ENCODE measurements at places on chromosomes 2 and 18. TPM values are rescaled to one million over a fixed set of nuclear protein-coding genes. Genes with fewer than 3 reads are reported as not detected.

Gene MPP4
- total RNA-seq = 9.8 TPM

Gene SP110
- 6.5 TPM for total RNA-seq

Gene PROM2
- total RNA-seq = under 0.01 TPM

Gene GKN2
- not detected for total RNA-seq

Gene DSG2
- 0.19 TPM for total RNA-seq

Gene DGKD
- total RNA-seq = 13.5 TPM

Gene CBLN2
- total RNA-seq = not detected

Gene ADCYAP1
- not detected for total RNA-seq

Gene NPHP1
- total RNA-seq = 5.6 TPM

Gene DLX1
- total RNA-seq = 2.1 TPM

Gene NIFK
- 64.8 TPM for total RNA-seq

Gene SKOR2
- total RNA-seq = not detected

Gene CAPG
- total RNA-seq = 28.4 TPM

Gene SNORC
- total RNA-seq = 0.56 TPM

Gene FOXI3
- not detected for total RNA-seq

Gene EFR3B
- total RNA-seq = 1.7 TPM

Gene UGT1A6
- 1.4 TPM for total RNA-seq

Gene PRKAG3
- under 0.01 TPM for total RNA-seq

Gene NAPG
- total RNA-seq = 60.0 TPM

Gene MOB1A
- total RNA-seq = 90.3 TPM

Gene KCNS3
- total RNA-seq = 3.6 TPM

Gene NEU2
- total RNA-seq = not detected

Gene DLGAP1
- 1.7 TPM for total RNA-seq

Gene RAD51AP2
- total RNA-seq = under 0.01 TPM

Gene NAB1
- total RNA-seq = 60.2 TPM

Gene MYO7B
- total RNA-seq = under 0.01 TPM

Gene C1GALT1C1L
- total RNA-seq = 1.1 TPM

Gene SPP2
- total RNA-seq = not detected

Gene MDH1B
- total RNA-seq = 0.56 TPM

Gene CNDP1
- total RNA-seq = not detected

Gene DDX1
- 129 TPM for total RNA-seq

Gene CETN1
- not detected for total RNA-seq

Gene SCG2
- total RNA-seq = 1.5 TPM

Gene MGAT4A
- 0.28 TPM for total RNA-seq

Gene KRCC1
- 24.5 TPM for total RNA-seq

Gene PLGLB2
- total RNA-seq = 0.38 TPM

Gene FRZB
- total RNA-seq = under 0.01 TPM

Gene SH3RF3
- 2.9 TPM for total RNA-seq

Gene DQX1
- not detected for total RNA-seq

Gene SERPINB4
- total RNA-seq = not detected

Gene RPRM
- total RNA-seq = not detected

Gene VSNL1
- total RNA-seq = 0.85 TPM

Gene TTR
- total RNA-seq = not detected

Gene ARPC2
- total RNA-seq = 299 TPM

Gene CYBRD1
- 81.9 TPM for total RNA-seq

Gene SLC19A3
- total RNA-seq = 0.19 TPM

Gene ATP6V1C2
- total RNA-seq = under 0.01 TPM

Gene C2orf72
- 0.38 TPM for total RNA-seq

Gene UGT1A4
- not detected for total RNA-seq

Gene TFCP2L1
- 0.19 TPM for total RNA-seq

Gene TXNDC2
- total RNA-seq = not detected

Gene DCDC2C
- not detected for total RNA-seq

Gene OBSL1
- 26.6 TPM for total RNA-seq

Gene ABCB11
- total RNA-seq = not detected

Gene GALR1
- not detected for total RNA-seq

Gene TDRD15
- total RNA-seq = not detected

Gene POMC
- 0.85 TPM for total RNA-seq

Gene MOGAT1
- total RNA-seq = not detected

Gene PROKR1
- total RNA-seq = not detected

Gene UPP2
- total RNA-seq = not detected

Data from regular cardiac myocyte (primary cell).